NCI-H2029 treated with DMSO at 0.1 percent for 48 hours (cell line): ENCODE measurements at places on chromosomes 4 and X.

GRCh38 chr4:37068580-37068979 lies 176.0 kb upstream of the NWD2 start:
- DNase-seq = no peak

GRCh38 chrX:49792376-49792775 lies 36.7 kb upstream of the PAGE4 start:
- DNase-seq = no peak

- DNase-seq = no peak
Measured at GRCh38 chr4:168524006-168524405, 27.2 kb downstream of the PALLD start.

GRCh38 chr4:77695774-77696173 lies 90.2 kb downstream of the CXCL13 start:
- no peak for DNase-seq

DNA sequence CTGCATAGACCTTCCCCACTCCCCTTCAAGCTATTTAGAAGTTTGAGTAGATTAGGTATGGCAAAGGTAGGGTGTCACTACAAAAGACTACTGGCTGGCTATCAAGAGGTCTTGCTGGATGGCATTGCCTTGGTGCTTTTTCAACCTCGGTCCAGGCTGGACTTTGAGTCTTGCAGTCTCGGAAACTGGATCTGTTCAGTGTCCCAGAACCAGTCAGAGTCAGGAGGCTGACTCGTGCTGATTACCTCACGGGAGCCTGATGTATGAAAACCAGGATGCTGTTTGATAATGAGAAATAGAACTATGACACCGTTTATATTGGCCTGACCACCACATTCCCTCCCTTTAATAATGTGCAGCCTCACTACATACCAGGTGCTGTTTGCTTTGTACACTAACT lies 2.7 kb upstream of the PHKA1 start:
- no peak for DNase-seq

DNA sequence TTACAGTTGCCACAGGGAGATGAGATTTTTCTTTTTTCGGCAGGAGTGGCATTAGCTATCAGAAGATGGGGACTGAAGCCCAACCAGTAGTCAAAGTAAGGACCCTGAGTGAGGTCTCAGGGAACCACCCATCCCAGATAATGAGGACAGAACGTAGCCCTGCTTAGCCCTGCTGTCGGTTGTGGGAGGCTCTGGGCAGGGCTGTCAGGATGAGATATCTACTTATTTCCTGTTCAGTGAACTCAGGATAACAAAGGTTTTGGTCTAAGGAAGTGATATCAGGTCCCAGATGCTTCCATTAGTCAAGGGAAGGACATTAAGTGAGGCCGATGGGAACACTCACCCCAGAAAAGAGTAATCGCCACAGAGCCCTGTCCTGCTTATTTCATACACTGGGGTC lies 2.3 kb downstream of the MAGEB16 start:
- DNase-seq = no peak

DNA sequence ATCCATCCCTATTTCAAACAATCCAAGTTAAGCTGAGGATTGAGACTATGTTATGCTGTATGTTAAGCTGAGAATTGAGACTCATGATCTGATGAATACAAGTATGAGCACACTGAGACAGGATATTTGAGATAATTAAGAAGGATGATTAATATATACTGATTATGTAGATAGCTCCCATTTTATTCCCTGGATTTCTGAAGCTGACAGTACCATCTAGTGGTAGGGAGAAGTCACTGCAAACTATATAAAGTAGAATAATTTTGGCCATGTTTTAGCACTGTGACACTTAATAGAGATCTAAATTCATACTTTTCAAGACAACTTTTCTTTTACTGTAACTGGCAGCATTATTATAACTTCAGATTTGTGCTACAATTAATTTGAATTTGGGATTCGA lies 63.8 kb upstream of the HPRT1 start:
- peak; percentile 7 for DNase-seq

DNA sequence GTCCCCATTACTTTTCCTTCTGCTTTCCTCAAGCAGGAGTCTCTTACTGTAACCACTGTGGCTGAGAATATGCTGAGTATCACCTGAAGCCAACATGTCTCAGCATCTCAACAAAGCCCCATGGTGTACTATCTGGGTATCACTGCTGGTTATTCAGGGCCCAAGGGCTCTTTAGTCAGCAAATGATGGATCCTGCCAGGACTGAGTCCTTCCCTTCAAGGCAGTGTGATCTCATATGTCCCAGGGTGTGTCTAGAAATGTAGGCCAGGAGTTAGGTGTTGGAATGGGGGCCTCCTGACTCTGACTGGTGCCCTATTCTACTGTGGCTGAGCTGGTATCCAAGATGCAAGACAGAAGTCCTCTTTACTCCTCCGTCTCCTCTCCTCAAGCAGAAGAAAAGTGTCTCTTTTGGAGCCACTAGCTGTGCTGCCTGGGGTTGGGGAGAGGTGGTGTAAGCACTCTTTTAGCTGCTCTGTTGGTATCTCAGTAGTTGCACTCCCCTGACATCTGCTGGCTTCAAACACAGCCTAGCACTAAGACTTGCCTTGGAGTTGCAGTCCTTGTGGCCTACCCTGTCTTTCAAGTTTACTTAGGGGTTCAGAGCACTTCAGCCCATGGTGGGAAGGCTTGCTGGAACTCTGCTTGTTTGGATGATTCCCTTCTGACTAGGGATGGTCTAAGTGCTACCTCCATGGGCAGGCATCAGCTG lies 28.6 kb downstream of the OCIAD2 start:
- DNase-seq = no peak
